ENCODE measurements at places on chromosomes 12 and 14.

- no peak for DNase-seq
Observed at GRCh38 chr12:41680155-41680554, 464.5 kb downstream of the GXYLT1 start.

DNA sequence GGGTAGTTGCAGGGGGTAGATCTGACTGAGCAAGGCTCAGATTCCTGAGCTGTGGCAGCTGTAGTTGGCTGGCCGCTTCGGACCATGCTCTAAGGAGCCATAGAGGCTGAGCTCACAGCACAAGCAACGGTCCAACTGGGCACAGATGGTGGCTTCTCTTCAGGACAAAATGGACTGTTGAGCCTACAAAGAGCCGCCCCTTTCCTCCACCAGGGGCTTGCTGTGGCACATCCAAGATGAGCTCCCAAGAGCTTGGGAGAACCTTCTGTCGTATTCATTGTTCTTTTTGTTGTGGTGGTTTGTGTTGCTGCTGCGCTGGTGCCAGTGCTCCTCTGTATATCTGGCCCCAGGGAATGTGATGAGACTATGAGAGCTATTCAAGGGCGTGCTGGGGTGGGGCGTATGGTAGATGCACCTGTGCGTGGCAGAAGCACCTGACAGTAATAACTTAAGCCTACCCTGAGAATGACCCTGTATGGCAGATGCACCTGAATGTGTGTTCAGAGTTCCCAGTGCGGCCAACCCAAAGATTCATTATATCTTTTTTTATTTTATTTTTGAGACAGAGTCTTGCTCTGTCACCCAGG is 17.8 kb upstream of the LGALS3 start:
- no peak for DNase-seq

DNA sequence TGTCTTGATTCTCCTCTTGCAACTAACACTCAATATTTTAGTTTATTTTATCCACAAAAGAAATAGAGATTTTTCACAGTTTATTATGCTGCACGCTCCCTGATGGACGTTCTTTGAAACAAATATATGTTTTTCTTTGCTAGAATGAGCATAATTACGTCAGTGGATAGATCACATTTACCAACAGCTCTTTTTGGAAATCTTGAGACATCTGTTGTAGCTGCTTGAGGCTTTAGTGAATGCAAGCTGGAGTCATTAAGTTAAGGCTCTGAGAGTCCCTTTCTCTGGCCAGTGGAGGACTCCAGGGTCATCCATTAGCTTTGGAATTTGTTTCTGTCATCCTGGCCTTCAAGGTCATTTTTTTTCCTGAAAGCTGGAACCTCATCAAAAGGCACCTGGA is 405.6 kb upstream of the TMEM132C start:
- no peak for DNase-seq

GRCh38 chr14:105493921-105494605 is 3.0 kb downstream of the TEDC1 start:
- no peak for DNase-seq

DNA sequence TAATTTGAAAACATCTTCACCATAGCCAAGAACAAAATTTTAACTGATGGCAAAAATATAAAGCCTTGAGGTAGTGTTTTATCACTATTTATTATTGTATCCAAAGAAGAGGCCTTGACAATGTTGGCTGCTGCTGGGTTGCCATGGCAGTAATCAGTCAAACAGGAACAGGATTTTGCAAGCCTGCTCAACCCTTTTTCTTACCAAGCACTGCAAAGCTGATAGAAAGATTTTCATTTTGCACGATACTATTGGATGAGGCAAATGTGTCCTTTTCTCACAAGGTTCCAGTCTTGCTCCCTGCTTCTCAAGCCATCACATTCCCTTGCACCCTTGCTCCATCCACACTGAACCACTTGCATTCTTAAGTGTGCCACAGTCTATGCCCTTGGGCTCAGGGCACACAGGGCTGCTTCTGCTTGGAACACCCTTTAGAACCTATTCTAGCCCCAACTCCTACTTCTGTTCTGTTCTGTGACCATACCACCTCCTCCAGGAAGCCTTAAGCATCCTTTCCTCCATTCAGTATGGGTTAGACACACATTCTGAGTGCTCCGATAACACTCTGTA is 76.5 kb upstream of the AMIGO2 start:
- DNase-seq: no peak

DNA sequence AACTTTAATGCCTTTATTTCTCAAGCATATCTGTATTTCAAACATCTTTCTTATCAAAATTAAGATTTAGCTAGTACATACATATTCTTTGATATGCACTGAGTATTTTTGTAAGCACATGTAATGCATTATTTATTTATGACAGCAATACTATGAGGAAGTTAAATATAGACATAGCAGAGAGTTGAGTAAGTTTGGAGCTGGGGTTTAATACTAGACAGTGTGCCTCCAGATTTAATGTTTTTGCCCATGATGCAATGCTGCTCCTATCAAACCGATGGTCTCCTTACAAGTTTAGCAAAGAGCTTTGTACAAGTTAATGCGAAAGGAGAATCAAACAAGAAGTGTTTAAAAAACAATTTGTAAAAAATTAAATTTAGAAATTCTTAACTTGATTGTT is 826.6 kb upstream of the MGAT4C start:
- DNase-seq: no peak

DNA sequence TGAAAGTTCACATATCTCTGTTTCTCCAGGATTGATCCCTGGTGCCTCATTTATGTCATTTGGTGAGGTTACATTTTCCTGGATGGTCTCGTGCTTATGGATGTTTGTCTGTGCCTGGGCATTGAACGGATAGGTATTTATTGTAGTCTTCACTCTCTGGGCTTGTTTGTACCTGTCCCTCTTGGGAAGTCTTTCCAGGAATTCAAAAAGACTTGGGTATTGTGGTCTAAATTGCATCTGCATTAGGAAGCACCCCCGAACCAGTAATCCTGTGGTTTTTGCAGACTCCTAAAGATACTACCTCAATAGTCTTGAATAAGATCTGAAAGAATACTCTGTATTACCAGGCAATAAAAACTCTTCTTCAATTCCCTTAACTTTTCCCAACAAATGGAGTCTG is 720.8 kb downstream of the SLC6A15 start:
- DNase-seq: no peak

DNA sequence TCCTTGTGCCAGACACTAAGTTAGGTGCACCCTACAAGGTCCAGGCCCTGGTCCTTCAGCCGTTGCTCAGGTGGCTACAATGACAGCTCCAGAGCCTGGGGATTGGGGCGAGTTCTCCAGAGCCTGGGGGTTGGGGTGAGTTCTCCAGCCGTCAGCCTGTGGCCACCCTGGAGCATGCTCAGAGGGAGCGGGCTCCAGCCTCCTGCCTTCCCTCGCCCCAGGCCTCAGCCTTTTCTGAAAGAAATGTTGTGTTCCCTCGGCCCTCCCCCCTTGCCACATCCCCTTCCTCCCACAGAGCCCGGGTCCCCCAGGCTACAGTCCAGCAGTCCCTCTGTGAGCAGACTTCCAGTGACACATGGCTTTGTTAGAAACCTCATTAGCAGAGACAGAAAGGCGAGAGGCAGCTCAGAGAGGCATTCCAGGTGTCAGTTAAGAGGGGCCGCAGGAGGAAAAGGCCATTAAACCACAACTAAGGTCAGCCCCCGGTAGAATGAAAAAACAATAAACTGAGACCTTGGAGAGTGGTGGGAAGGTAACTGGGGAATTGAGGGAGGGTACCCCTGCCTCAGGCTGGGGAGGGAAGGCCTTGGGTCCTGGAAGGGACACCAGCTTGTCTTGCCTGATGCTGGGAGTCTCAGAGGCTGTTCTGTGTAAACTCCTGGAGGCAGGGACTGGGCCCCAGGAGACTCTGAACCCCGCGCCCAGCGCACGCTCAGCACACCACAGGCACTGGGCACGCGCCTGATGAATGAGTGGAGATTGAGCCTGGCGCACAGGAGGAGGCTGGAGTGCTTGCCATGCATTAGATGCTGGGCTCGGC is 23.1 kb upstream of the COL2A1 start:
- DNase-seq: no peak

DNA sequence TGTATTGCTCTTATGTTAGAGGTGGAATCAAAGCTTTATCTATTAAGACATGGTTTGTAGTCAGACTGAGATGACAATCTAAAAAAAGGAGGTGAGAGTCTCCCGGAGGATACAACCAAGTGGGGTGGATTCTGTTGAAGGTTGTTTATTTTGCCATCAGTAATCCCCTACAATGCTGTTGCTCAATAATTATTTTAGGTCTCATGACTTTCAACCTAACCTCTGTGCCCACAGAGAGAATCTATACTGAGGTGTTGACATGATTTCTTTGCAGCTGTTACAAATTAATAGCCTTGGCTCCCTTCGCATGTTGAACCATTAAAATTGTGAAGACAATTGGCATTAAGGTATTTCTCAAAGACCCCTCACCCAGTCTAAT is 28.7 kb upstream of the FOS start:
- no peak for DNase-seq

DNA sequence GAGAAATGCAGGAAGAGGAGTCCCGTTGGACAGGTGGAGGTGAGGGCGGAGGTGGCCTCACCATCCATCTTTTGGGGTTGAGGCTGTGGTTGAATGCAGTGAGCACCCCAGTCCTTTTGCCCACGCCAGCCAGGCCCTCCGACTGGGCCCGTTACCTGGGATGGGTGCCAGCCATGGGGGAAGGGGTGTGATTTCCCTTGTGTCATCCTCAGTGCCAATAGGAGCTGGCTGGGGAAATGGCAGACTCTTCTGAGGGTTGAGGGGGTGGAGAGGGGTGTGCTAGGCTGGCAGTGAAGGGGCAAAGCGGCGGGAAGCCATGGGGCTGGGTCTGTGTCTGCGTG is 9.6 kb downstream of the KCNH3 start:
- DNase-seq: no peak

DNA sequence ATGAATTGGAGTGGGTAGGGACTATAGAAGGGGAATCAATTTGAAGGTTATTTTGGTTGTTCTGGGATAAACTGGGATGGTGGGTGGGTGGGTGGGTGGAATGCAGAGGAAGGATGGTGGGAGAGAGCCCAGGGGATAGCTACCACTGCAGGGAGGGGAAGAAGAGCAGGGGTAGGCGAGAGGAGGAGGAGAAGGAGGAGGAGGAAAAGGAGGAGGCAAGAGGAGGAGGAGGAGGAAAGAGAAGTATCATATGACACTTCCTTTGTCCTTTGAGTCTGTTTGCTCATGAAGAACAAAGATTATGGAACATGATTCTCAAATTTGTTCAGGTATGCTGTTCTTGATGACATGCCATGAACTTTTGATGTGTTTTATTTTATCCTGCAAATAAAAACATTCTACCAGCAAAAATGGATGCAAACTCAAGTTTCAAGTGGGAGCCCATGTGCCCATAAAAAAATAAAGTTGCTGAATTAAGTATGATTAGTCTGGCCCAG is 4.1 kb upstream of the BEST3 start:
- no peak for DNase-seq

- DNase-seq: no peak
Observed at GRCh38 chr12:94458877-94459727, 565 bp downstream of the CEP83 start.

GRCh38 chr14:72616294-72616693 is 277.6 kb downstream of the DPF3 start:
- no peak for DNase-seq

DNA sequence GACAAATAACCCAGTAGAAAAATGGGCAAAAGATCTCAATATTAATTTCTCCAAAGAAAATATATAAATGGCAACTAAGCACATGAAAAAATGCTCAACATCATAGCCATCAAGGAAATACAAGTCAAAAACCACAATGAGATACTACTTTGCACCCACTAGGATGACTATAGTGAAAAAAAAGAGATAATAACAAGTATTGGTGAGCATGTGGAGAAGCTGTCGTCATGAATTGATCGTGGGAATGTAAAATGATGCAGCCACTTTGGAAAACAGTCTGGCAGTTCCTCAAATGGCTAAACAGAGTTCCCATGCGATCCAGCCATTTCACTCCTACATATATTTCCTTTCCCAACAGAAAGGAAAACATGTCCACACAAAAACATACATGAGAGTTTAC is 18.1 kb downstream of the JDP2 start:
- DNase-seq: no peak

GRCh38 chr12:67269633-67270573 is 745 bp downstream of the CAND1 start:
- no peak for DNase-seq

DNA sequence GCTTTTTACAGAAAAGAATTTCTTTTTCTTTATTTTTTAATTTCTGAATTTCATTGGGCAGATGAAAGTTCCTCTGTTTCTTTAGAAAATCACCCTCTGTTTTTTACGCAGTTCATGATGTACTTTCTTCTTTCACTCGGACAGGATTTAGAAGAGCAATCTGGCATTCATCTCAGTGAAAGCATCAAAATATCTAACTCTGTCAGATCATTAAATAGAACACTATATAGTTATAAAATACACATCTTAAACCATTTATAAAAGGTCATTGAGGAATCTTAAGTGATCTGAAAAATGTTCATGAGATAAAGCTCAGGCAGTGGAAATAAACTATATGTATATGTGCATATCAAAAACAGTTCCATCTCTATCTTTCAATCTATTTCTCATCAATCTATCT is 3.9 kb downstream of the IFNG-AS1 start:
- no peak for DNase-seq

DNA sequence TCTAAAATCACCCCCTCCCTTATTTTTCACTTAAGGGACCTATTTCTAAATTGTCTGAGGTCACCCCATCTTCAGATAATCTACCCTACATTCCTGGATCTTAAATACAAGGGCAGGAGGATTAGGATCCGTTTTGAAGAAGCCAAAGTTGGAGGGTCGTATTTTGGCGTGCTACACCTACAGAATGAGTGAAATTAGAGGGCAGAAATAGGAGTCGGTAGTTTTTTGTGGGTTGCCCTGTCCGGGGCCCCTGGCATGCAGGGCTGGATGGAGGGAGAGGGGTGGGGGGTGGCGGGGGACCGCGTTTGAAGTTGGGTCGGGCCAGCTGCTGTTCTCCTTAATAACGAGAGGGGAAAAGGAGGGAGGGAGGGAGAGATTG is 300 bp upstream of the CCND2 start:
- no peak for DNase-seq
